ENCODE measurements at places on chromosomes 5 and 9. TPM values are rescaled to one million over a fixed set of nuclear protein-coding genes. Genes with fewer than 3 reads are reported as not detected.

- DNase-seq, result no peak
Observed at GRCh38 chr5:62475072-62475471, 62.5 kb downstream of the IPO11 start.

GRCh38 chr5:93894601-93895354 is 153.4 kb upstream of the POU5F2 start:
- no peak for DNase-seq

GRCh38 chr5:36162810-36163486 is 11.0 kb downstream of the SKP2 start:
- DNase-seq, result no peak

Gene NUTM2F
- not detected for polyA plus RNA-seq

Gene CCDC107
- polyA plus RNA-seq, result 10.6 TPM

Gene OTP
- not detected for polyA plus RNA-seq

GRCh38 chr5:153824909-153825308 is 213.8 kb downstream of the FAM114A2 start:
- DNase-seq, result no peak

- DNase-seq, result no peak
Observed at GRCh38 chr5:141995656-141996055, 17.2 kb downstream of the GNPDA1 start.

DNA sequence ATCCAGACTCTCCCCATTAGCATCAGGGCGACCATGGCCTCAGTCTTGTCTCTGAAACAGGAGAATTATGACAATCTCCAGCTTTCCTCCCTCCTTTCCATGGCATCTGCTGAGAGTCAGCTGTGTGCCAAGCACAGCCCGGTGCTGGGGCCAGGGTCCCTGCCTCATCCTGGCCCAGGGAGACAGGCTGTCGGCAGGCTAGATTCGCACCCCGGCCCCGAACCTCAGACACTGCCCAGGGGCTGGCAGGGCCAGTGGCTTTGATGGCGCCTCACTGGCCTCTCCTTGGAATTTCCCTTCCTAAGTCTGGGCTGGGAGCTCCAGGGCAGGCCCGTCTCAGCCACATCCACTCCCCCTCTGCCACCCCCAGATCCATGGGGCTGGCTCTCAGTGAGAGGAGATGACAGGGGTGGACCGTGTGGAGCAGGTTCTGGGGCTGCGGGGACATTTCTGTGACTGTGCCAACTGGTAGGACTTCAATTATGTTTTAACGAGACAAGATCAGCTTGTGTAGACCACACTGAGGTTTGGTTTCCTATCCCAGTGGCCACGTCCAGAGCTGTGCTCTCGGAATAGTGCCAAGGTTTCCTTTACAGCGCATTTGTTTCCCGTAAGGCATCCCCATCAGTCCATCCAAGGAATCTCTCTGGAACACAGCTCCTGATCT is 15.5 kb downstream of the FAM163B start:
- no peak for DNase-seq

GRCh38 chr9:120715389-120715924 is 1.2 kb upstream of the MEGF9 start:
- DNase-seq, result no peak

Gene HMMR
- polyA plus RNA-seq, result 22.5 TPM

GRCh38 chr9:12775679-12776512 is 1.1 kb downstream of the LURAP1L start:
- peak; percentile 92 for DNase-seq

Data from small intestine (tissue), 16 donors.